IMR-90 (cell line): ENCODE measurements at places on chromosomes 11 and 22. TPM values are rescaled to one million over a fixed set of nuclear protein-coding genes. Genes with fewer than 3 reads are reported as not detected.
A peak's percentile ranks its signal among the peaks of the same experiment; 100 is the strongest.

The KRTAP5-8 gene
- 0.07 TPM in 1 of 2 replicates, not detected in the other for polyA plus RNA-seq

- peak; percentile 100 for DNase-seq
Measured at GRCh38 chr11:85718991-85719807, 33.2 kb upstream of the CCDC89 start.

- DNase-seq, result peak; percentile 97
Measured at GRCh38 chr22:28711820-28712777, 29.5 kb downstream of the CHEK2 start.

The SAA1 gene
- not detected in 2 replicates for polyA plus RNA-seq

The NCR3LG1 gene
- 1.5 and 1.7 TPM in 2 replicates for polyA plus RNA-seq

The ELF5 gene
- polyA plus RNA-seq, result not detected in 2 replicates

DNA sequence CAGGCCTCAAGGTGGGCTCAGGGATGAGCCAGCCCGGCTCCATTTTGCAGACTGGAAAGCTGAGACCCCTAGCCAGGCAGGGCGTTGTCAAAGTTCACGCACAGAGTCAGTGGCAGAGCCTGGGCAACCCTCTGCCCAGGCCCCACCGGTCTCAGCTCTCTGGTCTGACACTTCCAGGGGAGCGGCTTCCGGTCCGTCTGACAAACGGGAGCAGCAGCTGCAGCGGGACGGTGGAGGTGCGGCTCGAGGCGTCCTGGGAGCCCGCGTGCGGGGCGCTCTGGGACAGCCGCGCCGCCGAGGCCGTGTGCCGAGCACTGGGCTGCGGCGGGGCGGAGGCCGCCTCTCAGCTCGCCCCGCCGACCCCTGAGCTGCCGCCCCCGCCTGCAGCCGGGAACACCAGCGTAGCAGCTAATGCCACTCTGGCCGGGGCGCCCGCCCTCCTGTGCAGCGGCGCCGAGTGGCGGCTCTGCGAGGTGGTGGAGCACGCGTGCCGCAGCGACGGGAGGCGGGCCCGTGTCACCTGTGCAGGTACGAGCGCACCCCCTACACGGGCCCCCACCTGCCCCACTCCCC, 36.0 kb downstream of the CD6 start:
- no peak for DNase-seq

- no peak for DNase-seq
Measured at GRCh38 chr11:2684581-2684980, 15.2 kb downstream of the KCNQ1OT1 start.

DNA sequence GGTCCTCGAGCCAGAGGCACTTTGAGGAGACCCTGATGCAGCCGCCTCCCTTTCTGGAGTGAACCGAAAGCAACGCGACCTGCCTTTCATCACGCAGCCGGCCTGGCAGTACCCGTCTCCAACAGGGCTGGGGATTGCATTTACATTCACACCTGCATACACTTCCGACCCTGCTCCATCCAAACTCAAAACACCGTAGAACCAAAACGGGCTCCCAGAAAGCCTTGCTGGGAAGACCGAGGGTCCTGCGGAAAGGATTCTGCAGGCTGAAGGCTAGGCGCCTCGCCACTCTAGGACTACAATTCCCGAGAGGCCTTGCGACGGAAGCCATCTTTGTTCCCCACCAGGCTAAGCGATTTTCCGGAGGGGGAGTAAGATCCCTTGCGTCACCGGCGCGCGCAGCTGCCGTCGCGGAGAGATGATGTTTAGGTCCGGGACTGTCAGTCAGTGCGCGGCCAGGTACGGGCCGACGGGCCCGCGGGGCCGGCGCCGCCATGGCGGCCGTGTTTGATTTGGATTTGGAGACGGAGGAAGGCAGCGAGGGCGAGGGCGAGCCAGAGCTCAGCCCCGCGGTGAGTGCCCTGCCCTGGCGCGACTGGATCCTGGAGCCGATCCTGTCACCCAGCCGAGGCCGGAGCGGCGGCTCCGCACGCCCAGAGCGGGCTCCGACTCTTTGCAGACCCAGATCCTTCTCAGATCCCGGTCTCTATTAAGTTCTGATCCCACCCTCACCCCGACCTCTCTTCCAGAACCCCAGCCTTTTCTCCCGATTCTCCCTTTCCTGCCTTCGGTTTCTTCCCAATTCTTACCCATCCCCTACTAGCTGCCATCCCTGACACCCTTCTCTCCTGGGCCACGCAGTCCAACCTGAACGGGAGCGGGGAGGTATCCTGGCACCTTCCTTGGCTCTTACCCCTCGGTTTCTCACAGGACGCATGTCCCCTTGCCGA, at the start of gene RPS6KB2:
Gene RPS6KB2 (plus strand): TSS at position 443 of the 950 bp plus-strand sequence. CDS start 52 bp downstream, at position 495.
- DNase-seq, result peak; percentile 96

The MPPED1 gene
- not detected in 2 replicates for polyA plus RNA-seq

DNA sequence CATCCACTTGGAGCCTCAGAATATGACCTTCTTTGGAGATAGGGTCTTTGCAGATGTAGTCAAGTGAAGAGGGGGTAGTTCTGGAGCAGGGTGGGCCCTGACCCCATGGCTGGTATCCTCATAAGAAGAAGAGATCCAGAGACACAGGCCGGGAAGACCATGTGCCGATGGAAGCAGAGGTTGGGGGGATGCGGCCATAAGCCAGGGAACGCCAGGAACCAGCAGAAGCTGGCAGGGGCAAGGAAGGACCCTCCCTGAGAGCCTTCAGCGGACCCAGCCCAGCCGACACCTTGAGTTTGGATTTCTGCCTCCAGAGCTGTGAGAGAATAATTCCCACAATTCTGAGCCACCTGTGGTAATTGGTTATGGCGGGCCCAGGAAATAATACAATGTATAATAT, 26.1 kb upstream of the SMIM38 start:
- DNase-seq, result no peak

The SYT13 gene
- polyA plus RNA-seq, result not detected in 2 replicates

GRCh38 chr11:19711911-19712280, 741 bp upstream of the NAV2 start:
- no peak for DNase-seq

DNA sequence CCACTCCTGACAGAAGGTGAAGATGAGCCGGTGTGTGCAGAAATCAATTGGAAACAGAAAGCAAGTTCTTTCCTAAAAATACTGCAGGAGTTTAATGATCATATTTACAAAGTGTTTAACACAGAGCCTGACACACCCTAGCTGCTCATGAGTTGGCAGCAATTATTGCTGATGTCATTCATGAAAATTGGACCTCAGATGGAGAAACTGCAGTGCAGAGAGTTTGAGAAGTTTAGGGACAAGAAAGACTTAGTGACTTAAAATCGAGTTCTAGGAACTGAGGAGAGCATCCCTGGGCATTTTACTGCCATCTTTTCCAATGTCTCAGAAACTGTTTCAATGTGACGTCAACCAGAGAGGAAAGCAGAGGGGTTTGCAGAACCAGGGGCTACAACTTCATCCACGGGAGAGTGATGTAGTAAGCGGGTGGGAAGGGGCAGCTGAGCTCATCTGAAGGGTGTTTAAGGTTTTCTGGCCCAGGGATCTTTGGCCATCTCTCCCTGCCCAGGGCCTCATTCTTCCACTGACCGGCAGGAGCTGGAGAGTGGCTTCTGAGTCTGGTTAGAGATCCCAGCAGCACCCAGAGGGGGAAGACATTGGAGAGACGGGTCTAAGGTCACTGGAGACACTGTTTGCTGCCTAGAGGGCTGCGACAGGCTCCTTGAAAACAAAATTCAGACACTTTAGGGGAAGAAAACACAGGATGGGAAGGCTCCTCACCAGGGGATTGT, 21.1 kb upstream of the IGLL5 start:
- DNase-seq, result no peak

GRCh38 chr11:58059007-58059350, 28.2 kb downstream of the OR6Q1 start:
- DNase-seq, result peak; percentile 92

DNA sequence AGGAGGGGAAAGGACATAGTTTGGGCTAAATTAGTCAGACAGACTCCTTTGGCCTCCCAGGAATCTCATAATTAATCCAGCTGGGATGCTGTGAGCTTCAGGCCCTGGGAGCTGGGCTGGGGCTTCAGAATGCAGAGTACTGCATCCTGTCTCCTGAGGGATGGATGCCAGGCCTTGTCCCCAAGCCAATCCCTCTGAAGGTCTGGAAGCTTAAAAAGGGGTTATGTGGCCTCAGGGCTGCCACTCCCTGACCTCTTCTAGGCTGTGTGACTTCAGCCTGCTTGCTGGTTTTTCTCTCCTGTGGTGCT, 6.9 kb upstream of the LRRC32 start:
- peak; percentile 31 for DNase-seq

GRCh38 chr22:50058906-50059880, 1.1 kb upstream of the TTLL8 start:
- peak; percentile 20 for DNase-seq

- DNase-seq, result no peak
Measured at GRCh38 chr11:60955571-60955970, 3.6 kb upstream of the SLC15A3 start.

The NLRP6 gene
- polyA plus RNA-seq, result not detected in 2 replicates

- DNase-seq, result no peak
Measured at GRCh38 chr11:127049486-127049885, 48.9 kb upstream of the KIRREL3 start.

The ARHGAP8 gene
- polyA plus RNA-seq, result 0.06 and 0.21 TPM in 2 replicates

DNA sequence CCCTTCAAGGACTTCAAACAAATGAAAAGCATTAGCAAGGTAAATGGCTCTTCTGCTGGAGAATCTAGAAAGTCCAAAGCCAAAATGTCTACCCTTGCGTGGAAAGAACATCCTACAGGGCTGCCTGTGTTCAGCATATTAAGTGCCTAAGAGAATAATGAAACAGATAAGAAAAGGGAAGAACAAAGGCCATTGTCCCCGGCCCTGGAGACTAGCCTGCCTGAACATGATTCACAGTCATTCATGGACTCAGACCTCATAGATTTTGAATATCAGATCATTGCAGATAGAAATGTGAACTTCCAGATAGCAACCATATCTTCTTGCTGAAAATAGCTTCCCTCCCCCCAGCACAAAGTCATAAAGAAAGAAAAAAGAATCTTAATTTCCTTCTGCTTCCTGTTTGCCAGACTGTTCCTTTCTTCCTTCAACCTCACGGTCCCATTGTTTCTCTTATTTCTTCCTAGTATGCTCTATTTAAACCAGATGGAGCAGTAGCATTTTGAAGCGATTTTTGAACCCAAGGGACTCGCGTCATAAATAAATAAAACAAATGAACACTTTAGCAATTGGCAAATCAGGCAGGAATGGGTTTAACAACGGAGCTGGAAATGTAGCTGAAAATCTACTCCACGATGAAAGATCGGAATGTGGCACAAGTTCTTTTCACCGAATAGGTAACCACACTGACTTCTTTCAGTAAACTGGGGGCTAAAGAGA, 408.2 kb upstream of the CCDC90B start:
- DNase-seq, result no peak

The ADAMTS8 gene
- polyA plus RNA-seq, result 0.39 and 0.60 TPM in 2 replicates

The LIMK2 gene
- 14.0 and 14.5 TPM in 2 replicates for polyA plus RNA-seq

- no peak for DNase-seq
Measured at GRCh38 chr11:134346976-134347350, 15.2 kb downstream of the GLB1L2 start.

The TCN1 gene
- polyA plus RNA-seq, result not detected in 2 replicates

DNA sequence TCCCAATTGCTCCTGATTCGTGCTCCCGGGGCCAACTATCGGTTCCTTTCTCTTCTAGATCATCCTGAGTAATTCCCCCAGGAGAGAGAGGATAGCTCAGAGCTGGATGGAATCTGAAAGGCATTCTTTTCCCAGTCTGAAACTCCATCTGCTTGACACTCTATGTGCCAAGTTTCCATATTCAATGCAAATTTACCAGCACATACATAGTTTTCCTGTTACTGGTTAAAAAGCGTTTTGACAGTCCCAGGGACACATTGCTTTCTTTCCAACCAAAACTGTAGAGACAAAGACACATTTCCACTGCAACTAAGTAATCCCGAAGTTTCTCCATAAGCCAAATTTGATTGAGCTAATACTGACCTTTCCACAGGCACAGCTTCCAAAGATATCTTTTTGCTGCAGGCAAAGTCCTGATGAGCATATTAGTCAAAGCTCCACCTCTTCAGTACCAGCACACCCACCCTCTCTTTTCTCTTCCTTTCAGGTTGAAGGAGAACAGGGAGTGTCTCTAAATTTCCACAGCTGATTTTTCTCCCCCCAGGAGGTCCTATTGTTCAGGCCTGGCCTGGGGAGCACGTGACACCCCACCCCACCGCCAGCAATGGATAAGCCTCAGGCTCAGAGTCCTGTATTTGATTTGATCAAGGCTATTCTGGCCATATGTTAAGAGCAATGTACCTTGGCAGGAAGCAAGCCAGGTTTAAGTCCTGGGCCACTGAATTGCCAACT, 9.7 kb upstream of the ANKK1 start:
- DNase-seq, result peak; percentile 5

The CCDC15 gene
- polyA plus RNA-seq, result 0.69 and 1.1 TPM in 2 replicates

The FAM83F gene
- not detected in 2 replicates for polyA plus RNA-seq

DNA sequence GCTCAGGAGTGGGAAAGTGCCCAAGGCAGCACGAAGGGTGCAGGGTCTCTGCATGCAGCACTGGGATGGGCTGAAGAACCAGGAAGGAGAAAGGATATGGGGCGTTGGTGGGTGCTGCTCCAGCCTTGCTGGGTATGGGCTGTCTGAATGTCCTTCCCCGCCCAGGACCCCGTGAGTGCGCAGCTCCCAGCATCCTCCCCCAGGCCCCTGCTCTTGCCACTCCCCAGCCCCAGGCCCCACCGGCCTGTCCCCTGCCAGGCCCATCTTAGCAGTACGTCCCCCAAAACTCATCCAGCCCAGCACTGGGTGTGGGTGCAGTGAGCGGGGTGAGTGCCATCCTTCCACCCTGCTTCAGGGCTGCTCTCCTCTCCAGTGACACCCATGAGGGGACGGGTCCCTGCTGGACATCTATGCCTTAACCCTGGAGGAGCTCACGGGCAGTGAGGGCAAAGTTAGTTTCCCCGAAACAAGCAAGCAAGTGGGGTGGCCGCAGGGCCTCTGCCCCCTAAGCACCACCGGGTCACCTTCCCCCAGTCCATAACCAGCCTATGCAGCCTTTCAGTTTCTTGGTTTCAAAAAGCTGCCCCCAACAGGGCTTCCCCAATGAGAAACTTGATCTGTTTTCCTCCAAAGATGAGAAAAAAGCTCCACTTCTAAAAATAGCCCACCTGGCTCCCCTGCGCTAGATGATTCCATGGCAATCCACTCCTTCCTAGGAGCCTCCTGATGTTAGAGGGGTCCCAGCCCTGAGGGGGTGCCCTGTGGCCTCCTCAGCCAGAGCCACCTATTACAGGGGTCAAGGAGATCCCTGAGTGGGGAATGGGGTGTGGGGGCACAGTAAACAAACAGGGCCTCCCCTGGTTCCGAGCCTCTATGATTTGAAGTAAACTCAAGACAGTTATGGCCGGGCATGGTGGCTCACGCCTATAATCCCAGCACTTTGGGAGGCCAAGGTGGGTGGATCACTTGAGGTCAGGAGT, 103.8 kb downstream of the MORC2 start:
- no peak for DNase-seq

DNA sequence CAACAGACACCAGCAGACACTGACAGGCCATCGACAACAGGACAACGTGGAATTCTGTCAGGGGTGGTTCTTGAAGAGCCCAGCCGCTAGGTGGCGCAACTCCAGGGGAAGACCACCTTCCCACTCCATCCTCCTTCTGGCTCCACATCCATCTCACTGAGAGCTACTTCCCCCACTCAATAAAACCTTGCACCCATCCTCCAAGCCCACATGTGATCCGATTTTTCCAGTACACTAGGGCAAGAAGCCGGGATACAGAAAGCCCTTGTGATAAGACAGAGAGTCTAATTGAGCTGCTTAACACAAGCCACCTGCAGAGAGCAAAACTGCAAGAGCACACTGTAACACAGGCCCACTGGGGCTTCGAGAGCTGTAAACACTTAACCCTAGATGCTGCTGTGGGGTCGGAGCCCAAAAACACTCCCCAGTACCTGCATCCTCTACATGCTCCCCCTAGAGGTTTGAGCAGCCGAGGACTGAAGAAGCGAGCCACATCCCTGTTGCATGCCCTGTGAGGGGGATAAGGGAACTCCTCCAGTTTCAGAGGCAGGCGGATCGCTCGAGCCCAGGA, 11.5 kb upstream of the RAB39A start:
- no peak for DNase-seq
